ENCODE measurements at places on chromosomes 4 and X. TPM values are rescaled to one million over a fixed set of nuclear protein-coding genes. Genes with fewer than 3 reads are reported as not detected.

Gene SPANXA2
- total RNA-seq, result not detected

Gene MAB21L2
- not detected for total RNA-seq

Gene ELOVL6
- 7.8 TPM for total RNA-seq

Gene SPATA4
- not detected for total RNA-seq

Gene PWWP3B
- total RNA-seq, result not detected

Gene CHST7
- total RNA-seq, result 53.2 TPM

Gene ARR3
- not detected for total RNA-seq

Gene FAM149A
- total RNA-seq, result not detected

Gene SLC38A5
- total RNA-seq, result 25.1 TPM

Gene FAM9C
- total RNA-seq, result not detected

Gene TEX13B
- not detected for total RNA-seq

Gene MAGEC3
- not detected for total RNA-seq

Gene SH2D1A
- not detected for total RNA-seq

Gene GSX2
- not detected for total RNA-seq

Gene CXCL3
- total RNA-seq, result 0.61 TPM
